Fibroblast of the aortic adventitia (primary cell): ENCODE measurements at places on chromosomes 7 and 10. TPM values are rescaled to one million over a fixed set of nuclear protein-coding genes. Genes with fewer than 3 reads are reported as not detected.

Gene CCZ1B
- total RNA-seq, result 45.6 and 114 TPM in 2 replicates

Gene ANXA8L1
- total RNA-seq, result 1.2 TPM in 1 of 2 replicates, not detected in the other

Gene SMO
- 4.2 and 24.1 TPM in 2 replicates for total RNA-seq

Gene GDF10
- total RNA-seq, result 11.1 TPM in 1 of 2 replicates, not detected in the other

Gene LDB3
- under 0.01 TPM in 1 of 2 replicates, not detected in the other for total RNA-seq

Gene NXPH1
- total RNA-seq, result not detected in 2 replicates

Gene GCK
- total RNA-seq, result 0.36 TPM in 1 of 2 replicates, not detected in the other

Gene ADARB2
- not detected in 2 replicates for total RNA-seq

Gene HGF
- 35.1 and 194 TPM in 2 replicates for total RNA-seq

Gene VGF
- not detected in 2 replicates for total RNA-seq

Gene FEZF1
- total RNA-seq, result not detected in 2 replicates

Gene CCNJ
- total RNA-seq, result 2.6 and 4.5 TPM in 2 replicates
